ENCODE measurements at places on chromosomes 2 and 18. TPM values are rescaled to one million over a fixed set of nuclear protein-coding genes. Genes with fewer than 3 reads are reported as not detected.

The ST8SIA3 gene
- not detected for total RNA-seq

The NEU2 gene
- not detected for total RNA-seq

The GPAT2 gene
- total RNA-seq: under 0.01 TPM

The SKA1 gene
- under 0.01 TPM for total RNA-seq
